ENCODE measurements at places on chromosomes 6 and 20. TPM values are rescaled to one million over a fixed set of nuclear protein-coding genes. Genes with fewer than 3 reads are reported as not detected.

GRCh38 chr20:37360391-37361115 is 14.6 kb downstream of the SRC start:
- no peak overlapping the region for H3K4me3 ChIP-seq
- H3K4me1 ChIP-seq = peaks cover 36% of the 10 kb centered on the region
- no peak for DNase-seq
- no peak overlapping the region for H3K27ac ChIP-seq

DNA sequence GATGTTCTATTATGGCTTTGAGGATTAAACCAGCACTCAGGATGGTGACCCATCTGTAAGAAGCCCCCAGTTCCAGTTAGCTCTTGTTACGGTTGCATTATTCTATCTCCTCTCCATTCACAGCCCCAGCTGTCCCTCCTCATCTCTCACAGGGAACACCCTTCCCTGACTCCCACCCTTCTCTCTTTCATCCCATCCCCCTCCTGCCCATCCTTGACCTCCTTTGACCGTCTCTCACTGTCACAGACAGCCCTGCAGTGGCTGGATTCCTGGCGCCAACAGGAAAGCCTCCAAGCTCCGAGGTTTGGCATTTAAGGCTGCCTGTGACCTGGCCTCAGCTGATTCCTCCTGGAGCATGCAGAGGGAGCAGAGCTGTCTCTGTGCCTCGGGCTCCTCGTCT is 4.2 kb upstream of the BPIFB4 start:
- H3K27ac ChIP-seq = no peak overlapping the region
- H3K27me3 ChIP-seq = peaks cover 16% of the 10 kb centered on the region
- DNase-seq = no peak
- no peaks in the 10 kb centered on the region for H3K4me1 ChIP-seq

DNA sequence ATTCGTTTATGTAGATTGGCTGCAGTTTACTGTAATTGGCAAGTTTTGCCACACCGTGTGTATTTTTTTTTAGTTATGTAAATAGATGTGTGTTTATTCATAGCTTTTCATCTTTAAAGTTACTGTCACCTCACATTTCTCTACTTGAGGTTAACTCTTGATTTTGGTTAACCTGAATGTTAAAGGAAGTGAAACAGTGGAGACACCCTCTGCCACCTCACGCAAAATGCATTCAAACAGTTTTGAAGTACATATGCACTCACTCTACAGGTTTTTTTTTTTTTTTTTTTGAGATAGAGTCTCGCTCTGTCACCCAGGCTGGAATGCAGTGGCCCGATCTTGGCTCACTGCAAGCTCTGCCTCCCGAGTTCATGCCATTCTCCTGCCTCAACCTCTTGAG is 17.7 kb downstream of the OR2A4 start:
- H3K4me1 ChIP-seq = no peaks in the 10 kb centered on the region
- peak; percentile 16 for DNase-seq
- no peak overlapping the region for H3K4me3 ChIP-seq
- no peaks in the 10 kb centered on the region for H3K36me3 ChIP-seq
- no peak overlapping the region for H3K27ac ChIP-seq

Gene EYS
- total RNA-seq = 0.07 TPM

GRCh38 chr6:106629103-106629858 is at the start of the genes QRSL1 and RTN4IP1:
QRSL1 (plus strand) TSS chr6:106629578; CDS start chr6:106629682, 104 bp downstream.
RTN4IP1 (minus strand) TSS chr6:106629498; CDS start chr6:106629021, 477 bp downstream.
- H3K36me3 ChIP-seq = no peaks in the 10 kb centered on the region
- no peaks in the 10 kb centered on the region for H3K27me3 ChIP-seq
- peak; percentile 89 for DNase-seq
- H3K4me1 ChIP-seq = peaks cover 3% of the 10 kb centered on the region
- H3K27ac ChIP-seq = peak within 1 kb of the TSS; percentile 67

- no peak for DNase-seq
- no peak overlapping the region for H3K4me3 ChIP-seq
- no peaks in the 10 kb centered on the region for H3K4me1 ChIP-seq
- H3K27ac ChIP-seq = no peak overlapping the region
- H3K27me3 ChIP-seq = no peaks in the 10 kb centered on the region
These were observed 20.5 kb upstream of the MYLIP start for GRCh38 chr6:16108419-16108818.

Gene C6orf141
- total RNA-seq = 43.8 TPM

All from PC-3 (cell line).